Stromal cell of bone marrow (primary cell): ENCODE measurements at places on chromosomes 3 and 15.

GRCh38 chr3:124092811-124093210, 100.9 kb upstream of the ROPN1 start:
- DNase-seq: no peak

- DNase-seq: no peak
Measured at GRCh38 chr15:64438653-64439447, 21.5 kb upstream of the ZNF609 start.

GRCh38 chr15:71093054-71094024, 21.9 kb upstream of the THSD4 start:
- DNase-seq: peak; percentile 70

DNA sequence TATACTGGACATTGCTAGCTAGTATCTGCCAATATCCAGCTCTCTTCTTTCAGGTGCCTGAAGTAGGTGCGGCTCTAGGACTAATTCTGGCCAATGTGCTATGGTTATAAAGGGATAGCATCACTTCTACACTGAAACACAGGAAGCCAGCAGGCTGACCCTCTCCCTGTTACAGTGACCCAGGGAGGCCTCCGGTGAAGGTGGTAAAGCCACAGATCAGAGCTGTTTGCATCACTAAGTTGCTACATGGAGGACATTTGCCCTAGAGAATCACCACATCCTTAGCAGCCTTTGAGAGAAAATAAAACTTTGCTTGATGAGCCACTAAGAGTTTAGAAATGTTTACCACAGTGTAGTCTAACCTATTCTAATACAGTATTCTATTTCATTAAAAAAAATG, 161.4 kb downstream of the CHST2 start:
- no peak for DNase-seq

GRCh38 chr3:149879872-149880271, 66.9 kb downstream of the RNF13 start:
- peak; percentile 48 for DNase-seq
